ENCODE measurements at places on chromosomes 5 and 9.

- no peak for DNase-seq
Observed at GRCh38 chr5:33891788-33892619, at the start of gene ADAMTS12. Gene ADAMTS12 (minus strand): TSS chr5:33891990. CDS start chr5:33891856, 134 bp downstream.

DNA sequence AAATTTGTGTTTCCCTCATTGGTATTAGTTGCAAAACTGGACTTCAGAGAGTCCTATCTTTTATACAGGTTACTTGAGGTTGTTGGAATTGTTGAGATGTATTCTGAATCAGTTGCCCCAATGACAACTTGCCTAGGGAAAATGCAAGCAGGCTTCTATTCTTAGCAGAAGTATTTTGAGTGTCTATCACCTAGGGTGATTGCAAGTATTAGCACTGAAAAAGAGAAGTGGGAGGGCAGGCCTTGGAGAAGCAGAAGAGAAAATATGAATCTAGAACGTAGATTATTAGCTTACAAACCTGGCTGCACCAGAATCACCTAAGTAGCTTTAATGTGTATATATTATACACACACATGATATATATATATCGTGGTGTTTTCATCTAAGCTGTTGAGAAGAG lies 43.2 kb downstream of the ADAMTS12 start:
- DNase-seq = no peak

GRCh38 chr5:58793888-58794657 lies 211.2 kb downstream of the RAB3C start:
- DNase-seq = no peak

DNA sequence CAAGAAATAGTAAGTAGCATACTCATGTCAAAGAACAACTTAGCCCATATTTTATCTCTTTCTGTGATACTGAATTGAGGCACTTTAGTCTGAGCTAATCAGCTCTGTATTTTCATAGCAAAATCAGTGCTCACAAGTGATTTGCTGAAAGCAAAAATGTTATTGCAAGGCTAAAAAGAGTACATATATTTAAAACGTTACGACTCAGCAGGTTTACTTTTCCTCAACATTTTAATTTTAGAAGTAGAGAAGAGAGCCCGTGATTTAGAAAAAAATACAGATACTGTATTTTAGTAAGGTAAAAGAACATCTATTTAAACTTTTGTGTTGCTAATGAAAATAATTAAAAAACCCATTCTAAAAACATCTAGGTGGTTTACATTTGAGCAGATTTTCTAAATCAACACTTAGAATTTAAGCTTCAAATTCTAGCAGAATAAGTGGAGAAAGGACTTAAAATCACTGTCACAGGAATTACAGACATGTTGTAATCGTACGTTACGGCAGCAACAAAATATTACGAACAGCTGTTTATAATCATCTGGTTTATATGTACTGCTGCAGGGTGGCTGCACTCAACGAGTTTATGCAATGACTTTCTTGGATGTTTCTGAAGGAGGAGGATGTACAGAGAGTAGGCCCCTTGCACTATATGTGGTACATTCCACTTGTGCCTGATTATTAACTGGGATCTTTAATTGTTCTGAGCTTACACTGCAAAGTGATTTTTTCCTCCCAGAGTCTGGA lies 20.1 kb downstream of the SREK1 start:
- no peak for DNase-seq
